ENCODE measurements at places on chromosomes 1 and 21.

DNA sequence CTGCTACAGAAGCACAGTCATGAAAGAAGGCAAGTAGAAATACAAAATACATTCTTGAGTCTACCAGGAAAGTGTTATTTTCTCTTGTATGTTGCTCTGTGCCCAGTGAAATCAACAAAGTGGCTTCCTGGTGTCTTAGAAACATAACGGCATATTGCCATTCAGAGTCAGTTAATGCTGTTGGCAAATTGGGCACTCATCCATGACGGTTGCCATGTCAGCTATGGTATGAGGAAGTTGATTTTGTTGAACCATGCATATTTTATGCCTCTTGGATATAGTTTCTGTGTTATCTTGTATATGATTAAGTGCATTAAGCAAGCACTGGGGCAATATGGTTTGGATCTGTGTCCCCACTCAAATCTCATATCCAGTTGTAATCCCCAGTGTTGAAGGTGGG lies 153.1 kb upstream of the CXADR start:
- no peak for DNase-seq

DNA sequence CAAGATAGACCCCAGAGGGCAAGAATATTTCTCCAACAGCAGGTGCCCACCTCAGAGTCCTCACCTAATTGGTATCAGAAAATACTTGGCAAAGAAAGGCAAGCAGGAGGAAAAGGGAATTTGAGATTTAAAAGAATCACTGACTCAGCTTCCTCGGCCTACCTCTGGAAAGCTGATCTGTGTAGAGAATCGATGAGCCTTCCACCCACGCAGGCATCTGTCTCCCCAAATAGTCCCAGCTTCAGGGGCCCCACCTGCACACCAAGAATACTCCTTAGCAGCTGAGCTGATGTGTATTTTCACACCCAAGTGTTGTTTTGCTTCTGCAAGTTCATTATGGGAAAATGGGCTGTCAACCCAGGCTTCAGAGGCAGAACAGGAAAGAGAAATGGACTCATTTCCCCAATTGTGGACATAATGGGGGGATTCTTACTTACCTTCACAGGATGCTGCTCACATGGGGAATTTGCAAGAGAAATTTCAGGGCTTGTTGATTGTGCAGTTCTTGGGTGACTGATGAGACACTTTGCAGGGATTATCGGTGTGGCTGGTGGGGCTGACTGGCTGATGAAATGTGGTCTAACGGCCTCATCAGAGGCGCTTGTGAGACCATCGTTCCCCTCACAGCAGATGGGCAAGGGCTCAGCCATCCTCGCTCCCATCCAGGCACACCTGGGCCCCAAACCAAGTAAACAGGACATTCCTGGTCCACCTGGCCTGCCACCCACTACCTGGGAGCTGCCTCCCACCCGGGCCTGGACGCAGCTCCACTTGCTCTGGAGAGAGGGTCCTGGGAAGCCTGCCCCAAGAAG lies 436.3 kb downstream of the PTPRU start:
- DNase-seq = no peak

- DNase-seq = no peak
These were observed 60.6 kb upstream of the C1orf21 start for GRCh38 chr1:184326278-184326677.

DNA sequence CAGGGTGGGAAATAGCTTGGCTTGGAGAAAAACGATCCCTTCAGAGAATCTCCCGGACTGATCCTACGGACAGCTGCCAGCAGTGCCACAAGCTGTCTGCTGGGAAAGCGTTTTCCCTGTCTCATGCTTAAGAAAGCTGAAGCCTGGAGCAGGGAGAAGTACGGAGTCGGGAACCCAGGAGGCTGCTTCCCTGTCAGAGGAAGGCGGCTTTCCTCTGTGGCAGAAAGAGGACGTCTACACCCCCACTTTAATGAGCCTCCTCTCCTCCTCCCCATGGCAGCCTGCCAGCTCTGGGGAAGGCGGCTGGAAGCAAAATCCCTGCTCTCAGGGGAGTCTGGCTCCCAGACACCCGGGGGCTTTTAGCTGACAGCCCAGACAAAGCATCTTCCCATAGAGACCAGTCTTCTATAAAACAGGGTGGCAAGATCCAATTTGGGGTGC lies 7.3 kb downstream of the KIF21B start:
- DNase-seq = no peak

- no peak for DNase-seq
These were observed 7.3 kb downstream of the NDUFV3 start for GRCh38 chr21:42900446-42900845.

DNA sequence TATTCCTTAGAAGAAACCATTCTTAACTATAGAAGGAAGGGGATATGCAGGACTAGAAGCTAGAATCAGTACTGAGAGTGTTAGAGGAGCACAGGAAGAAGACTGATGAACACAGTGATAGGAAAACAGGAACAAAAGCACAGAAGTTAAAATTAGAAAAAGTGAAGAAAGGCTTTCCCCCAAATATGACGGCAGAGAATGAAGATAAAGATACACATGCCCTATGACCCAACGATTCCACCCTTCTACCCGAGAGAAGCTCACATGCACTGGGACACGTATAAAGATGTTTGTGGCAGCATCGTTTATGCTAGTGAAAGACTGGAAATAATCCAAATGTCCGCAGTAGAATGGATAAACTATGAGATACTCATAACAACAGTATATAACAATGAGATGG lies 74.2 kb downstream of the DTL start:
- no peak for DNase-seq

GRCh38 chr1:173870252-173871075 lies 2.3 kb downstream of the ZBTB37 start:
- no peak for DNase-seq

- no peak for DNase-seq
These were observed 379.8 kb downstream of the SIPA1L2 start for GRCh38 chr1:232249861-232250777.

DNA sequence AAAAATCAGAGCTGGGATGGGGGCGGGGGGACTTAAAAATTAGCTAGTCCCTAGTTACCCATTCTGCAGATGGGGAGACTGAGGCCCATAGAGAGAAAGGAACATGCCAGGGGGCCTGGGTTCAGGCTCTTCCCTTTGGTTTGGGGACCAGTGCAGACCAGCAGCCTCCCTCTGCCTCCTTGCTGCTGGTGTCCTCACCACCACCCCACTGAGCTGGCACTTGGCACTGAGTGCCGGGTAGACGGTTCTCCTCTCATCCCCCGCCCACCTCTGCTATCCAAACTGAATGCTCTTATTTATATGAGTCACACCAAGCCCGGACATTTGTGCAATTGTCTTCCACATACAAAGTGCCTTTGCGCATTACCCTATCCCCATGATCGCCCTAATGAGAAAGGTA lies 39.2 kb downstream of the CAMK2N1 start:
- no peak for DNase-seq

GRCh38 chr1:184493987-184494388 lies 107.2 kb downstream of the C1orf21 start:
- no peak for DNase-seq

DNA sequence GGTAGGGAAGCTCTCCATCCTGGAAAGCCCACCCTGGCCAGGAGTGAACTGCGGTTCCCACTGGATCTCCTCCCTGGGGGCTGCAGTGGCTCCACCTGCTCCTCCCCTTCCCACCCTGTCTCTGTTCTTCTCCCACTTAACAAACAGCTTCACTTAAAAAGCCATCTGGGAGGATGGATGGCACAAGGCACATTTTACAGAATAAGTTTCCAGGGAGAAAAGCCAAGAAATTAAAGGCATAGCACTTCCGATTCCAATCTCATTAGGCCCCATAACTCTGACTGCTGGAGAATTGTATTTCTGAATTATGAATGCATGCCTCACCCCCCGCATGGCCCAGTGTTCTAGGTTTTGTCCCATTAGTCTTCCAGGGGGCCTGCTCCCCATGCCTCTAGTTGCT lies 718.3 kb downstream of the PTPRU start:
- no peak for DNase-seq

- DNase-seq = no peak
These were observed 359.5 kb upstream of the PLXNA2 start for GRCh38 chr1:208603721-208604120.

DNA sequence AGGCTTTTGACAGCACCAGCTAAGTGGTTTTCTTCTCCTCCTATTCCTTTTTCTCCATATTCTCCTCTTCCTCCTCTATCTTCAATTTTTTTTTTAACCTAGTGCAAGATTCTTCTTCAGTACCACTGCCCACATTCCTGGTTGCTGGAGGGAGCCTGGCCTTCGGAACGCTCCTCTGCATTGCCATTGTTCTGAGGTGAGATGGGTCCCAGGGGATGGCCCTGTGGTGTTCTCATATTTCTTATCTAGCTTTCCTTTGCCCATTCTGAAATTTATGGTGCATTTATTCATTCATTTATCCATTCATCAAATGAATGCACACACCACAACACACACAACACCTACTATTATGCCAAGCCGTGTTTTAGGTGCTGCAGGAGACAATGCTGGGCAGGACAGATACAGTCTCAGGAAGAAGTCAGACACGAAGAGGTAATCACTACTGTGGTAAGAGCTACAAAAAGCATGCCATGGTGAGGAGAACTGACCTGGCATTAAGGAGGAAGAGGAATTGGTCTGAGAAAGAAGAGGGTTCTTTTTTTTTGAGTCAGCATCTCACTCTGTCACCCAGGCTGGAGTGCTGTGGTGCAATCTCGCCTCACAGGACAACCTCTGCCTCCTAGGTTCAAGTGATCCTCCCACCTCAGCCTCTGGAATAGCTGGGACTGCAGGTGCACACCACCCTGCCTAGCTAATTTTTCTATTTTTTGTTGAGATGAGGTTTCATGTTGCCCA lies 47.5 kb upstream of the TDRD10 start:
- no peak for DNase-seq

DNA sequence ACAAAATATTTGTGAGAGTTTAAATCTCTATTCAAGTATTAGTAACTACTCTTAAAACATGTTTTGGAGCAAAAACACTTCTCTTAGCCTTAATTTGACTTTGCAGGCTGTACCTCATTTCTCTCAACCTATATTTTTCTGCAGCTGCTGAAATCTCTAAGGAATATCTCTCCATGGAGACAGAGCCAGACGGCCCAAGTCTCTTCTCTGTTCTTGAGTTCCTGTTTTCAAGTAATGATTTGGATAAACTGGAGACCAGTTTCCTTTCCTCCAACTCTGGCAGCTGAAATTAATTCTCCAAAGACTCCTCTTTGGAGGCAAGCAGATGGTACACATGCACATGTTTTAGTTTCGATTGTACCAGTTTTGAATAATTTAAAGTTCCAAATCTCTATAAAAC lies 659.7 kb upstream of the NEGR1 start:
- DNase-seq = no peak

GRCh38 chr1:154844297-154844681 lies 25.8 kb downstream of the KCNN3 start:
- DNase-seq = no peak

- peak; percentile 40 for DNase-seq
These were observed 10.9 kb upstream of the C4BPB start for GRCh38 chr1:207077470-207078377.

DNA sequence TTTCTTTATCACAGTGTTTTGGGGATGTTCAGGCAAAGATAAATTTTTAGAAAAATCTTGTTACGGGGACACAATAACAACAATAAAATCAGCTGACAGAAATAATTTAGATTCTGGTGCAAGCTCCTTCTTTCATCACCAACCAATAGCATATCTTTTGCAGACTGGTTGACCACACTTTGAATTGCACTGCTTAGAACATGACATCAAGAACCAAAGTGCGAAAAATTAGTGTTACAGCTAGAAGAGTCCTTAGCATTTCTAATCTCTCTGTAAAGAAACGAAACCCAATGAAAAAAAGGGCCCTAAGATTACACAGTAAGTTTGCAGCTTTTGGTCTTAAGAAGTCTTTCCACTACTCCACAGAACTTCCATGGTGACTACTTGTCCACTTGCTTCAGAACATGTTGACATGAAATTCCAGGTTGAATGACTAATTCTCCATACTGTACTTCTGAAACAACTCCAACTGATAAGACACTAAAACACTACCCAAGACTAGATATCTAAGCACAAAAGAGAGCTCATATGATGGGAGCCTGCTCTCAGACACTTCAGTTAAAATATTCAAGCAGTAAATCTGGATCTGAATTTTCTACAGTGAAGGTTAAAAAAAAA lies 31.3 kb downstream of the XKR8 start:
- no peak for DNase-seq

DNA sequence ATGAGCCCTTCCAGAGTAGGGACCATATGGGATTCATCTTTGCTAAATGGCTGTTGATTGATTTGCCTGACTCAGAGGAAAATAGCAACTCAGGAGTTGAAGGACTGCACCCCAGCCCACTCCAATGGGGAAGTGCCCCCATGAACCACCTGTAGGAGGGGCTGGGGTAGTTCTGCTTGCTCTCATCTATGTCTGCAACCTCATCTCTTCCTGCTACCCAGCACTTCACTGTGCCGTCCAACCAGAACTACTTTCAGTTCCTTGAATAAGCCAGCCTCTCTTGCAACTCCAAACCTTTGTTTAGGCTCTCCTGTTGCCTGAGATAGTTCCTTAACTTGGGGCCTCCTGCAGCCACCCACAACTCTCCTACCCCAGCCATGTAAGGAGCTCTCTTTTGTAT lies 26.6 kb downstream of the BEND5 start:
- DNase-seq = no peak

DNA sequence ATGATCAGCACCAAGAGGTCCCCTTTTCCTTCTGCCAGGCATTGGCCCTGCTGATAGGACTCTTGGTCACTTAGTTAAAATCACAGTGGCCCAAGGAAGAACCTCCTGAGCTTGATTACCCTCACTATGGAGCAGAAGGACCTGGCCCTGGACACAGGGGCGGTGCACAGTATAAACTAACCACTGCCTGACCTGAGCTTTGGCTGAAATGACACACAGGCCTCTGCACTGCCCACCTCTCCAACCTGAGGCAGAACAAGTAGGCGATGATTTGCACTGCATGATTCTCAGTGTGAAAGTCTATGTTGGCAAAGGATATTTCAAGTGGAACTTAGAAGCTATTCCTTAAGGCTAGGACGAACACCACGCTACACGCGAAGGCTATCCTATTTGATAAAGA lies 48.5 kb downstream of the CAPN2 start:
- DNase-seq = no peak

DNA sequence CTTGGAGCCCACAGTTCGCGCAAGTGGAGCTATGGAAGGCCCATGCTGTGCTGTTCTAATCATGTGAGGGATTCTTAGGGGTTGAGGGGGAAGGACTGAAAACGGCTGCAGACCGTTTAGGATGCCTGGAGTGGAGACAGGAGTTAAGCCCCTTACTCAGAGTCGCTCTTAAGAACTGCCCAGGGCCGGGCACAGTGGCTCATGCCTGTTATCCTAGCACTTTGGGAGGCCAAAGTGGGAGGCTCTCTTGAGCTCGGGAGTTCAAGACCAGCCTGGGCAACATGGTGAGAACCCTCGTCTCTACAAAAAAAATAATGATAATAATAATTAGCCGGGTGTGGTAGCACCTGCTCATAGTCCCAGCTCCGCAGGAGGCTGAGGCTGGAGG lies 1.1 kb downstream of the ZNF672 start:
- no peak for DNase-seq

DNA sequence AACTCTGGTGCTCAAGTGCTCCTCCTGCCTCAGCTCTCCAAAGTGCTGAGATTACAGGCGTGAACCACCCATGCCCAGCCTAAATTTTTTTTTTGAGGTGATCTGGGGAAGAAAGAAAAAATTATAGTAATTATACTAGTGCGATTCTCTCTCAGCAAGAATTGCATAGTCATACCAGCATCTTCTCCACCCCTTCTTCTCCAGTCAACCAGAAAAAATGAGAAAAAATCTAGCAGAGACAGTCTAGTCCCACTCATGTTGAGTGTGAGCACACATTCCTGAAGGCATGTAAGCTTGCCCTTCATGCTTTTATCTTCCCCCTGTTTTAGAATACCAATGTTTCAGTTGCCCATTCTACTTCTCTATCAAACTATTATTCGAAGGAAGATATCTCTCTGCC lies 207.6 kb downstream of the S1PR1 start:
- no peak for DNase-seq

GRCh38 chr1:7518411-7518810 lies 252.7 kb upstream of the VAMP3 start:
- DNase-seq = no peak

Data from activated CD8-positive, alpha-beta memory T cell treated with anti-CD3 and anti-CD28 coated beads for 48 hours (primary cell).